ENCODE measurements at places on chromosomes 6 and 20.
A peak's percentile ranks its signal among the peaks of the same experiment; 100 is the strongest.

GRCh38 chr6:1615151-1615852 is 5.6 kb downstream of the FOXC1 start:
- no peak for DNase-seq

DNA sequence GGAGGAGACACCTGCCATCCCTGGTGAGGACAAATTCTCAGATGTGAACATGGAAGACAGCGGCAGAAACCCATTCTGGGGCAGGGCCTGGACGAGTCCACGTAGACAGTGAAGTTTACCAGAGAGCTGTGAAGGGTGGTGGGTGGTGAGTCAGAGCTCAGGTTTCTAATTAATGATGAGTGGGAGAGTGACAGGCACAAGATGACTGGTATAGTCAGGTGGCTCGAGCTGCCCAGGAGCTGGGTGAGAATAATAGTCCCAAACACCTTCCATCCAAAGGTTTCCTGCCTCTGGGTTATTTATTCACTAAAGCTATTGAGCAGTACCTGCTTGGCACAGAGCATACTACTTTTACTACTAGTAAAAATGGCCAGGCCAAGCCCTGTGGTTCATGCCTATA is 6.0 kb downstream of the TLDC2 start:
- no peak for DNase-seq

DNA sequence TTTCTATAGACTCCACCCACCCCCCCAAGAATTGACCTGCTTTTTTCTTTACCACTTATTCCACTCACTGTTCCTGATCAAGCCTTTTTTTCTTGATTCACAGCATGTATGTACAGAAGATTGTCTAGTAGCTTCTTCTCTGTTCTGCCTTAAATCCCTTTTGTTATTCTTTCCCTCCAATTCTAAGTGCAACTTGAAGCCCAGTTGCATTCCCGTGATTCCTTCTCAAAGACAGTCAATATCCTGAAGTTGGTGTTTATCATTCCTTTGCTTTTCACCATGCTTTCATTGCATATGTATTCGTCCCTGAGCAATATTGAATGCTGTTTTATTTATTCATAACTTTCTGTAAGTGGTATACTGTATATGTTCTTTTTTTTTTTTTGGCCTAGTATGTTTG is 21.0 kb downstream of the XRN2 start:
- DNase-seq, result no peak

DNA sequence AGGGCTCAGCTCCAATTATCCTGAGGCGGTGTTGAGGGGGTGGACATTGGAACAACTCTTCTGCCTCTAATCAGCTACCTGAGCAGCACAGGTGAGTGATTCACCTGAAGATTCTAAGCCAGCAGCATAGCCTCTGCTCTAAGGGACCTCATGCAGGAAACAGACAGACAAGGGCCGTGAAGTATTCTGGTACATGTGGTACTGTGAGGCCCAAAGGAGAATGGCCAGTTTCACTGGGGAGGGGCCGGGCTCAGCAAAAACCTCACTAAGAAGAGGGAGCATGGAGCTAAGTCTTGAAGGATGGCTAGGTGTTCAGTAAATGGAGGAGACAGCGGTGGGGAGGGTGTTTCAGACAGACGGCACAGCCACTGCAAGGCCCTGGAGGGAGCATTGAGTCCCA is 58.5 kb upstream of the CCDC167 start:
- no peak for DNase-seq

- DNase-seq, result no peak
Observed at GRCh38 chr20:36871640-36872570, 4.0 kb upstream of the TLDC2 start.

- DNase-seq, result peak; percentile 34
Observed at GRCh38 chr6:42963855-42964605, 3.5 kb downstream of the GNMT start.

DNA sequence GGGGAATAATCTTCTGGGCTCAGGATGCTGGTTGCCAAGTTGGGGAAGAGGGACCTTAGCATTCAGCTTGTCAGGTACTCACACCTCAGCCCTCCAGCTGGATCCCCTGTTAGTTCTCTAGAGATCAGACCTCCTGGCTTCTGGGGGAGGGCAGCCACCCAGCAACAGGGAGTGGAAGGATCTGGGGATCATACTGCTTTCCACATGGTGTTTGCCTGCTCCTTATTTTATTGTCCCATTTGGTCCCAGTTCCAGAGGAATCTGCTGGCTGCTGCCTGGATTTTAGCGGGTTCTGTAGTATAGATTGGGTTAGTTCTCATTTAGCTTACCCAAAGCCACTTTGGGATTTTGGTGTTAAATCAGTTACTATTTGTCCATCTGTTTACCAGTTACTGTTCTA is 29.3 kb downstream of the KAT14 start:
- DNase-seq, result no peak

- DNase-seq, result no peak
Observed at GRCh38 chr20:2751878-2752566, 48.4 kb downstream of the CPXM1 start.

DNA sequence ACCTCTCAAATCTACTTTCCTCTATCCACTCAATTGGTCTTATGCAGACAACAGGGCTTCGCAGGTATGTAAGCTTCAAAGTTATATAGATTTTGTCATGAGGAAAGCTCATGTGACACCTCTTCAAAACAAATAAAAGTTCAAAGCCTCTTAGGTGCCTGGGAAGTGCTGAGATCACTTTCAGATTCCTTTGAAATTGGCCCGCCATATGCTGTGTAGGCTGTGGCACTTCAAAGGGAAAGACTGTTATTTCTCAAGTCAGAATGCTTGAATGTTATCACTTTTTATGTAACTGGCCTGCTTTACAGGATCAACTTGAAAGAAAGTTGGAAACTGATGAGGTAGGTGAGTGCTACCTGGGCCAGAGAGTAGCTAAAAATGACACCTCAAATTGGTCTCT is 67.1 kb upstream of the GFRAL start:
- no peak for DNase-seq

- no peak for DNase-seq
Observed at GRCh38 chr6:42028234-42029061, 21.9 kb upstream of the TAF8 start.

GRCh38 chr6:146847426-146847825 is 248.7 kb downstream of the ADGB start:
- no peak for DNase-seq

DNA sequence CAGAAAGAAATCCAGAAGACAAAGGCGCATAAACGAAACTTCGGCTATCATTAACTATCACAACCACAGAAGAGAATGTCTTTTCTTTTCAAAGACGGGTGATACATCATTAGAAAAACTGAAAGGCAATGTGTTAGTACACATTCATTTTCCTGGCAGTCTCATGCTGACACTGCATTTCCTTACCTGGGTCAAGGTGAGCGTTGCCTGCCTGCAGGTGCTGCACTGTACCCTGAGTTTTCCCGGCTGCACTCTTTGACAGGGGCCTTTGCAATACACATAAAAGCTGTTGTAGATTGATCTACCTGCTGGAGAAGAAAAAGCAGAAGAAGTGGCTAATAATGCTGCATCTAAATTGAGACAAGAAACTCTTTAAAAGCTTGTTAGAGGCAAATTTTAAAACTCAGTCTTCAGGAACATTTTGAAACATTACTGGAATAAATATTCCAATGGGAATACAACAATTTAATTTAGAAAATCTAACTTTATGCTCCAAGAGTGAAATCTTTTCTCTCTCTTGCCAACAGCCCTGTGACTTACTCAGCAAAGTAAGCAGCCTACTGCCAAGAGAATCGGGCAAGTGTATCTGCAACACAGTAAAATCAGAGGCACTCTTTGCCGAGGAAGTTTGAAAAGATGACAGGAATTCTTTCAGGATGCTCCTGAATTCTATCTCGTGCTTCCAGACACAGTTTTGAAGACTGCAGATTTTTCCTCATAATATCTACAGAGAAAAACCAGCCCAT is 526.4 kb downstream of the PRKN start:
- no peak for DNase-seq

Data from fibroblast of the conjunctiva (primary cell).